ENCODE measurements at places on chromosomes 1 and 21. TPM values are rescaled to one million over a fixed set of nuclear protein-coding genes. Genes with fewer than 3 reads are reported as not detected.

The SERPINC1 gene
- not detected for total RNA-seq

The SLX9 gene
- 36.2 TPM for total RNA-seq

The ATP13A2 gene
- total RNA-seq, result 44.9 TPM

The HSPA13 gene
- total RNA-seq, result 42.4 TPM

The ASCL5 gene
- not detected for total RNA-seq

The THEM5 gene
- not detected for total RNA-seq

The ZNF695 gene
- 2.0 TPM for total RNA-seq

The NAV1 gene
- 51.8 TPM for total RNA-seq

The C1orf226 gene
- 0.85 TPM for total RNA-seq

The MFSD2A gene
- 2.5 TPM for total RNA-seq

The OR2C3 gene
- not detected for total RNA-seq

The EDARADD gene
- not detected for total RNA-seq

The ODF2L gene
- 39.4 TPM for total RNA-seq

The C4BPA gene
- total RNA-seq, result not detected

The CELA3A gene
- 0.09 TPM for total RNA-seq

The SPATA6 gene
- 3.2 TPM for total RNA-seq

The CIART gene
- 0.54 TPM for total RNA-seq

The GSTM1 gene
- total RNA-seq, result 2.7 TPM
